ENCODE measurements at places on chromosomes 6 and 20.

- no peak for DNase-seq
These were observed 40.4 kb upstream of the GFRAL start for GRCh38 chr6:55286824-55287223.

- no peak for DNase-seq
These were observed 321.0 kb upstream of the HSF2 start for GRCh38 chr6:122078481-122078880.

DNA sequence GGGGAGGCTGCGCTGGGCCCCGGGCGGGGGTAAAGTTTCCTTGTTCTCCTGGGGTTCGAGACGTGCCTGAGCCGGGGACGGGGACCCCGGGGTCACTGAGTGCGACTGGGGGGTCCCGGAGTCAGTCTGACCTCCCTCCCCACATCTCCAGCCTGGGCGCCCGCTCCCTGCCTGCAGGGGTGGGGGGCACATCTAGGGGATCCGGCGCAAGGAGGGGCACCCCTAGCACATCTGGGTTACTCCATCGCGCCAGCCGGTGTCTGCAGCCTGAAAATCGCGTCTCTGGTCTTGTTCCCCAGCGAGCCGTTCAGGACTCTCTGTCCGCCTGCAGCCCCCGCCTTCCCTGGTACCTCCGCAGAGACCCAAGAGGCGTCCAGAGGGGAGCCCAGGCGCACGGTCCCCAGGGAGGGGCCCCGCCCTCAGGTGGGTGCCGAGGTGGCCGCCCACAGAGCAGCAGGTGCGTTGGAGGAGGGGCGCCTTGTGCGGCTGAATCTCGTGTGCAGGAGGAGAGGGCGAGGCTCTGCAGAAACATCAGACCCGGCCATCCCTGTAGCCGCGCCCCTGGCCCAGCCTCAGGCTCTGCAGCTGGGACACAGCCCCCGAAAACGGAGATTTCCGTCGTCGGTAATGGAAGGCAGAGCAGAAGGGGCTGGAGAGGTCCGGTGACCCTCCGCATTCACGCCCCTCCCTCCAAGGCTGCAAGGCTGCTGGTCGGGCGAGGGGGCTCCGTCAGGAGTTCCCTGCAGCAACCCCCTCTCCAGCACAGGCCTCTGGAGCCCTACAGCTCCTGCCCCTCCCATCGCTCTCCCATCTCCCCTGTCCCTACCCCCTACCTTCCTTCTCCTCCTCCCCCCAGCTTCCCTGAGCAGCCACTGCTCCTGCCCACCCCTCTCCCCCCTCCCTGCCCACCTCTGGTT, 628 bp upstream of the CHRNA4 start:
- no peak for DNase-seq

DNA sequence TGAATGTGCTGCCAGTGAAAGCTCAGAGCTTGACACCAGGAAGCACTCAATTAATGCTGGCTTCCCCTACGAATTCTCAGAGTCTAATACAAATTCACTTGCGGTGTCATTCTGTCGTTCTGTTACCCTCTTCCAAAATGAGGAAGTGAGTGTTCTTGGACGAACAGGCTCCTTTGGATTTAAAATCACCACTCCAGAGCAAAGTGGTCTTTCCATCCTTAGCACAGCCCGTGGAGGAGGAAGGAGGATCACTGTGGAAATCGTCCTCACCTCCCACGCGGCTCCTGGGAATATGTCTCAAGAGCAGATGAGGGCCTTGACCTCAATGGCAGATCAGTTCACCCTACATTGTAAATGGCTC, 41.7 kb downstream of the RIOK1 start:
- DNase-seq, result no peak

GRCh38 chr20:39289316-39289715, 327.2 kb downstream of the DHX35 start:
- DNase-seq, result no peak

DNA sequence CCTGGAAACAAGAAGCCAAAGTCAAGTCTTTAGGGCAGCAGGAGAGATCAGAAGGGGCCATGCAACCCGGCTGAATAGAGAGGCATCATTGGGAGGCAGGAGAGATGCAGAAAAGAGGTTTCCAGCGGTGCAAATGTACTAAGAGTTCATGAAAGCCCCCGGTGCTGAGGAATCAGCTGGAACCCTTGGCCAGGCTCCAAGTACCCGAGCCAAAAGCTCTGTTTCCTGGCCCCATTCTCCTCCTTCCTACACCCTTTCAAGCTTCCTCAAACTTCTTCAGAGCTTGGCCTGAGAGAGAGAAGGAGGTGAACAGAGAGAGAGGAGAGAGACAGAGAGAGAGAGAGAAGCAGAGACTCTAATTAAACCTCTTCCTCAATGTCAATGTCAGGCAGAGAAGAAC, 433.5 kb downstream of the PRKN start:
- no peak for DNase-seq

DNA sequence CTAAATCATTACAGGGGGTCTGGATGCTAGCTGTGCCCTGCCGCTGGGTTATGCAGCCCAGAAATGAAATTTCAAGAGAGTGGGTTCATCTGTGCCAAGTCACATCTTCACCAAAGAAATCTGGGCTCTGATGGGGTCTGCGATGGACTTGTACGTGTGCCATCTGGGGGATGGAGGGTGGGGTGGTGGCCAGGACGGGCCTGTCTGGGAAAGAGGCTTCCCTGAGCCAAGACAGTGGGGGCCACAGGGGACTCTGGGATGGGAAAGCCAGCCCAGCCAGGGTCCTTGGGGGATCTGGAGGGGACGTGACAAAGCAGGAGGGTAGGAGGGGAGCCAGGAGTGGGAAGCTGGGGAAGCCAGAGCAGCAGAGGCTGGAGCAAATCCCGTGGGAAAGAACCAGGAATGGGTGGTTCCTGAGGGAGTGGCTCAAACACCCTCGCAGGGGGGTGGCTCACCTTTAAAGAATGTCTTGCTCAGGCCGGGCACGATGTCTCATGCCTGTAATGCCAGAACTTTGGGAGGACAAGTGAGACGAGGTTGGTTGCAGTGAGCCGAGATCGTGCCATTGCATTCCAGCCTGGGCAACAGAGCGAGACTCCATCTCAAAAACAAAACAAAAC, 36.3 kb upstream of the SULF2 start:
- no peak for DNase-seq
